ENCODE measurements at places on chromosomes 6 and 20.

- peak; percentile 64 for DNase-seq
These were observed 138.7 kb upstream of the SASH1 start for GRCh38 chr6:148203970-148204369.

DNA sequence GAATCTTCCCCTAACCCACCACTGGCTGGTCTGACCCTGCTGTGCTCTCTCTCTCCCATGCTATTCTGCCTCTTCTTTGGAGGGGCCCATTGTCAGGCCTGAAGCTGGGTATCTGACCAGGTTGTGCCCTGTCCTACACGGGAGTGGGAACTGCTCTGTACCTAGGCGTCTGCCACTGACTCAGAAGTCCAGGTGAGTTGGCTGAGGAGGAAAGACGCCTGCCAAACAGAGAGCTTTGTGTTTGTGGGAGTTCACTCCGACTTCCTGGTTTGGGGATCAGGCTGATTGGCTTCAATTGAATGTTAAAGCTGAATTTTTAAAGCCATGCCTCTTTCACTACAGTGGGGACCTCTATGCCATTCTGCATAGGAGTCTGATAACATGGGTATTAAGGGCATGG is 136.0 kb downstream of the CCDC170 start:
- no peak for DNase-seq

- no peak for DNase-seq
These were observed 97.2 kb downstream of the ASXL1 start for GRCh38 chr20:32455171-32455900.

GRCh38 chr20:33664762-33665144 is 2.0 kb upstream of the ACTL10 start:
- no peak for DNase-seq

DNA sequence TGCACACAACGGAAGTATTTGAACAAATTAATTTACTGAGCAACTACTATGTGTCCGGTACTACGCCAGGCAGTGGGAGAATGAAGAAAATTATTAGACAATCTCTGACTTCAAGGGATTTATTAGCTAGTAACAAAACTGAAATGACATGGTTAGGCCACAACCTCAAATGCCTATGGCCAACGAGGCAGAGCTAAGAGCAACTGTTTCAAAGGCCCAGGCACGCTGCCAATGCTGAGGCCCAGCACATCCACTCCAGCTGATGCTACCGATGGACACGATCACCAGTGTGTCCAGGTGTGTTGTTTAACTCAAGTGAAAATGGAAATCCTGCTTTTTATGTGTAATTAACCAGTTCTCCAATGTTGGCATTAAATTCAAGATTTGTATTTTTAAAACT is 420.9 kb downstream of the PRKN start:
- no peak for DNase-seq

GRCh38 chr6:107402533-107402932 is 56.8 kb downstream of the PDSS2 start:
- no peak for DNase-seq

- no peak for DNase-seq
These were observed 100.7 kb downstream of the TCP11 start for GRCh38 chr6:35040398-35040797.

- DNase-seq: no peak
These were observed 49.5 kb upstream of the PCSK2 start for GRCh38 chr20:17177341-17177740.

DNA sequence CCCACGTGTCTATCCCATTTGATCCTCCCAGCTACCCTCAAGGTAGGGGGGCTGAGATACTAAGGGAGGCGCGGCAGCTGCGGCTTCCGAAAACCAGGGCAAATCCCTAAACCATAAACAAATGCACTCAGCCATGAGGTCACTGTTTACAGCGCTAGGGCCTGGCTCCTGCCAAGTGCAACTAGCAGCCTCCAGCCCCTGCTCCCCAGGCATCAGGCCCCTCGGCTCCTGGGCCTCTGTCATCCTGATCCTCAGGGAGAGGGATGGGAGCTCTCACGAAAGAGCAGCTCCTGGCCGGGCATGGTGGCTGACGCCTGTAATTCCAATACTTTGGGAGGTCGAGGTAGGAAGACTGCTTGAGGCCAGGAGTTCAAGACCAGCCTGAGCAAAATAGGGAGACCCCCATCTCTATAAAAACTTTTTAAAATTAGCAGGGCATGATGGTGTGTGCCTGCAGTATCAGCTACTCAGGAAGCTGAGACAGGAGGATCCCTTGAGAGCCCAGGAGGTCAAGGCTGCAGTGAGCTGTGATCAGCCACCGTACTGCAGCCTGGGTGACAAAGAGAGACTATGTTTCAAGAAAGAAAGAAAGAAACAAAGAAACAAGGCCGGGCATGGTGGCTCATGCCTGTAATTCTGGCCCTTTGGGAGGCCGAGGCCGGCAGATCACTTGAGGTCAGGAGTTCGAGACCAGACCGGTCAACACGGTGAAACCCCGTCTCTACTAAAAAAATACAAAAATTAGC is 42.5 kb upstream of the TLDC2 start:
- no peak for DNase-seq

Data from CD4-positive, alpha-beta T cell treated with Interleukin-10 for 1 hour (primary cell).